NCI-H446 treated with DMSO at 0.1 percent for 48 hours (cell line): ENCODE measurements at places on chromosomes 13 and 19.

GRCh38 chr13:36712770-36713169, 39.0 kb downstream of the SERTM1 start:
- no peak for DNase-seq

GRCh38 chr19:4870025-4870700, 2.7 kb upstream of the PLIN3 start:
- no peak for DNase-seq

- DNase-seq: no peak
These were observed 24.9 kb downstream of the SLC8A2 start for GRCh38 chr19:47446534-47447469.

- no peak for DNase-seq
These were observed 832.3 kb upstream of the SLC10A2 start for GRCh38 chr13:103898481-103898880.

- no peak for DNase-seq
These were observed 35.4 kb downstream of the RFX2 start for GRCh38 chr19:6074709-6075403.

GRCh38 chr19:47370045-47370611, 21.0 kb downstream of the DHX34 start:
- DNase-seq: no peak
